Renal cortical epithelial cell (primary cell): ENCODE measurements at places on chromosomes 1 and 21. TPM values are rescaled to one million over a fixed set of nuclear protein-coding genes. Genes with fewer than 3 reads are reported as not detected.

DNA sequence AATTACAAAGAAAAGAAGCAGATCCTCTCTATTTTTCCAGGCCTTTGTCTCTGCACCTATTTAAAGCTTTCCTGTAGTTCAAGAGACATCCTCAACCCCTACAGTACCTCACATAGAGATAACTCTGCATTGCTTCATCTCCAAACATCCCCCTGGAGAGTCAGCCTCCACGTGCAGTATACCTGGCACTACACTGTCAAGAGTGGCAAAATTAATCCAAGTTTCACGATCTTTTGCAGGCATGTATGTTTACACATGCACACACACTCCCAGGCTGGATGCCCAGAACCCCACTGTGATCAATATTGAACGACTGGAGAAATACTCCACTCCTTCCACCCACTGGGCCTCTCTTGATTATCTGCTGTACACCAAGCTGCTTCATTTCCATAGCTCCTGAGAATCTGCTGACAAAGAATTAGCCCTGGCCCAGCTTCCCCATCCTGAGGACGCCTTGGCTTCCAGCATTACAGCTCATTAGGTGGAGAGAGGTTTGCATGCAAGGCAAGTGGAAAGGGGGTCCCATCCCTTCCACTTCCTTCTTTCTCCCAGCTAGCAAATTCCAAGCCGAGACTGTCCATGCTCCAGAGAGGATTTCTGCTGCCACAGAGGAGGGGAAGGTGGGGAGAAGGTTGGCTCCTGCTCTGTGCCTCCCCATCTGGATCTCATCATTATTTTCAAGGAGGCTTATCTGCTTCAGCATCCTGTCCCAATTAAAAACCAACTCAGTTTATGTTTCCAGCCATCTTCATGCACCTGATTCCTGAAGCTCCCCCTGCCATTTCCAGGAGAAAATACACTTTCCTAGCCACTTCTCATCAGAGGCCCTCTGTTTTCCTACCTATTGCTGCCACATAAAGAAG, 66.5 kb upstream of the GOLT1A start:
- DNase-seq, result no peak

Gene NR5A2
- 0.05 TPM in 1 of 2 replicates, not detected in the other for total RNA-seq

GRCh38 chr1:91817211-91817905, 68.6 kb downstream of the TGFBR3 start:
- DNase-seq, result no peak

Gene C1orf53
- total RNA-seq, result 3.6 and 6.2 TPM in 2 replicates

Gene HES3
- not detected in 2 replicates for total RNA-seq

DNA sequence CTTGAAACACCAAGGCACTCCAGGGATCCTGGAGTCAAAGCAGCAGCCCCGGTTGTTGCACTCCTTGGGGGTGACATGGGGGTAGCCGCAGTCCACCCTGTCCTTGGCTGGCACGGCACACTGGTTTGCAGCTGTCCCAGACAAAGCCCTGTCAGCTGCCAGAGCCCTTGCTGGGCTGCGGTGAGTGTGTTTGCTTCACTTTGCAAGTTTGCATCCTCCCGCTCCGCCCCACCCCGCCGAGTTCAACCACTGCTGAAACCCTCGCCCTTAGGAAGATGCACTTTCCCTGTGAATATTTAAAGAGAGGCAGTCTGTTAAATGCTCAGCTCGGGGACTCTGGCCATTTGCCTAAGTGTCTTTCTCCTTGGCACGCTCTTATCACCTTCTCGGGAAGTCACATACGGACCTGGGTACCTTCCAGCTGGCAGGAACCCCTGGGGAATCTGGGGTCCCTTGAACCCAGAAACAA, 1.7 kb downstream of the TFF3 start:
- DNase-seq, result no peak

Gene AQP10
- not detected in 2 replicates for total RNA-seq
